Left kidney (tissue), 8 donors: ENCODE measurements at places on chromosomes 3 and 15.

DNA sequence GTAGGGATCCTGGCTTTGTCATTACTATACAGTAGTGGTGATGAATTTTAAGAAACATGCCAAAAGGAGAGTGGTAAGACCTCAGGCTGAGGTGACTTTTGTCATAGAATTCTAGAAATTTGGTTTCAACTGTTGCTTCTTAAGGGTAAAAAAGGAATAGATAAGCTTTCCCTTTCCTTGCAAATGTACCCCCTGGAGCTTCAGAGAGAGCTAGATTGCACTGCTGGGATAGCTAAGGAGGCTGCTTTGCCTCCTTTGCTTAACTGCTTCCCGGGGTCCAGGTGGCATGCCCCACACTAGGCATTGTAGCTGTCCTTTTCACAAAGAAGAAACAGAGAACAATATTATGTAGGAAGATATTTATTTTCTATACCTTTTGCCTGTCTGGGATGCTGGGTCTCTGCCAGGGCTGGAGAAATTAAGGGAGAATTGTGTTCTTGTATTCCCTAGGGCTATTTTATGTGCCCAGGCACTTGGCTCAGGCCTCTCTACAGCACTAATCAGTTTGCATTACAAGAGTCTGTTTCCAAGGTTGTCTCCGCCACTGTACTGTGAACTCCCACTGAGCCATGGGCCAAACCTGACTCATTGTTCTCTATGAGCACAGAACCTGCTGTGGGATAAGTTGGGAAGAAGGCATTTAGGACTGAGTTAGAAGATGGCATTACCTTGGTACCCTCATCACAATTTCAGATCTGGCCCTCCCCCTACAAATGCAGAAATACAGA lies 460.0 kb downstream of the PDCD6IP start:
- no peak for DNase-seq

DNA sequence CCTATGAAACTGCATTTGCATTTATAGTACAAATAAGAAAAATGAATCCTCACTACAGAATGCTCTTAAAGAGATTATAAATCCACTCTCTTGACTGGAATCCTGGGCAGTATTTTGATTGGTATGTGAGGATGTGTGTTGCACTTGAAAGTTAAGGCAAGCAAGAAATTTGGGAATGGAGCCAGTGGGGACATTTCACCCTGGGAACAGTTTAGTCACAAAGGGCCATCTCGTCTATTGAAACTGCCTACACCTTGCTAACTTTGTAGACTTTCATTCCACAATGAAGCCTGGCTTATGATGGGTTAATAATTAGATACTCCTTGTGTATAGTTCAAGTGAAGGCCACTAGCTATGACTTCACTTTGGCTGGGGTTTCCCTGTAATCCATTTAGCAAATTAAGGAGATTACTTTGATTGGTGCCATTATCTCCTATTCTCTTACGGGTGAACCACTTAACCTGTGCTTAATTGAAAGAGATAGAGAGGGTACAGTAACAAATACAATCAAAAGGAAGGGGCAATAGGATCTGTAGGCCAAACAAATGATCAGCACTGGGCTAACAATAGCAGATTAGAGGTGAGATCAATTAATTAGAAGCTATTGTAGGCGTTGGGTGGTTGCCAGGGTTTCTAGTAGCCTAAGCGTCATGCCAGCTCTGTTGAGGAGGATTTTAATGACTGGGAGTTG lies 146.9 kb upstream of the RARB start:
- DNase-seq = no peak

- DNase-seq = no peak
Observed at GRCh38 chr15:101052031-101052620, 133.0 kb downstream of the LRRK1 start.

GRCh38 chr3:71432044-71432975 lies 151.2 kb downstream of the FOXP1 start:
- no peak for DNase-seq

DNA sequence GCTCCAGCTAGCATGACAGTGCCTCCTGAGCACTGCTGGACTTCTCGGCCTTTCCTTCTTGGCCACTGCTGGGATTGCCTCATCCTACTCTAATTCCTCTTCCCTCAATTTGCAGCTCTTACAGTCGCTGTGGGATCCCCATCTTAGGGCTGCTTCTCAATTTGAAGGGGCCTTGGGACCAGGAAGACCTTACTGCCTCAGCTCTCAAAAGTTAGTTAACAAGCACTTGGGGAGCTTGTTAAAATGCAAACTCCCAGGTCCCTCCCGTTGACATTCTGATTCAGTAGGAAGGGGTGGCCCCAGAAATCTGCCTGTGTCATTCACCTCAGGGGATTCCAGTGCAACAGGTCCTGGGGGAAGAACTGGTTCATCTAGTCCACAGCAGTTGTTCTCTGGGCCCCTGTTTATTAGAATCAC lies 14.8 kb downstream of the BDH1 start:
- DNase-seq = no peak
